ENCODE measurements at places on chromosomes 16 and 17.
A peak's percentile ranks its signal among the peaks of the same experiment; 100 is the strongest.

DNA sequence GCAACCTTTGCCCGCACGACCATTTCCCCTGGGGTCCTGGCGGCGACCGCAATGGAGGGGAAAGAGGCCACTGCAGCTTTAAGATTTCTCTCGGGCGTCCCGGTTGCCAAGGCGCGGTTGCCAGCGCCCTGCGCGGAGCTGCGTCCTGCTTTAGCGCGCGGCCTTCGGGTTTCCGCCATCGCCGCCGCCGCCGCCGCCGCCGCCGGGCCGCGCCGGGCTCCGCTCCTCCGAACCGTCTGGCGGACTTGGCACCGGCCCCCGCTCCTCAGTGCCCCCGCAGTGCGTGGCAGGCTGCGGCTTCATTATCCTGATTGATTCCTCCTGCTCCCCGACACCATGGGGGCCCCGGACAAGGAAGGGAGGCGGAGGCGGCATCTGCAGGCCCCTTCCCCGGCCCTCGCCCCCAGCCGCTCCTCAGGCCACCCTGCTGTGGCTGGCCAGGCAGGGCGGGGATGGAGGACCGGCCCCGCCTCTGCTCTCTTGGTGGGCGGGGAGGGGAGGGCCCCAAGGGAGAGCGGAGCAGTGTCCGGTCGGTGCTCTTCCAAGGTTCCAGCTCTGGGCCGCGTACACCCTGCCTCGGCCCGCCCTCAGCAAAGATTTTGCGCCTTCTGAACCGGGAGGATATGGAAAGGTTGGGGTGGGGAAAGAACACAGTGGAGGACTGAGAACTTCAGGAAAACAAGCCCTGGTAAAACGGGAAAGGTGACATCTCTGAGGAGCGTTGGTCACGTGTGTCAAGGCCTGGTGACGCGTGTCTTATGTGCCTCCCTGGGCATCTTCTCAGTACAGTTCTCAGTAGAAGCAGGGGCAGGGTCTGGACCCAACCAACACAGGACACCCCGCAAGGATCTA is 34.0 kb downstream of the NEUROD2 start:
- peak; percentile 43 for DNase-seq

- no peak for DNase-seq
Measured at GRCh38 chr16:1965396-1966001, 873 bp upstream of the RPS2 start.

DNA sequence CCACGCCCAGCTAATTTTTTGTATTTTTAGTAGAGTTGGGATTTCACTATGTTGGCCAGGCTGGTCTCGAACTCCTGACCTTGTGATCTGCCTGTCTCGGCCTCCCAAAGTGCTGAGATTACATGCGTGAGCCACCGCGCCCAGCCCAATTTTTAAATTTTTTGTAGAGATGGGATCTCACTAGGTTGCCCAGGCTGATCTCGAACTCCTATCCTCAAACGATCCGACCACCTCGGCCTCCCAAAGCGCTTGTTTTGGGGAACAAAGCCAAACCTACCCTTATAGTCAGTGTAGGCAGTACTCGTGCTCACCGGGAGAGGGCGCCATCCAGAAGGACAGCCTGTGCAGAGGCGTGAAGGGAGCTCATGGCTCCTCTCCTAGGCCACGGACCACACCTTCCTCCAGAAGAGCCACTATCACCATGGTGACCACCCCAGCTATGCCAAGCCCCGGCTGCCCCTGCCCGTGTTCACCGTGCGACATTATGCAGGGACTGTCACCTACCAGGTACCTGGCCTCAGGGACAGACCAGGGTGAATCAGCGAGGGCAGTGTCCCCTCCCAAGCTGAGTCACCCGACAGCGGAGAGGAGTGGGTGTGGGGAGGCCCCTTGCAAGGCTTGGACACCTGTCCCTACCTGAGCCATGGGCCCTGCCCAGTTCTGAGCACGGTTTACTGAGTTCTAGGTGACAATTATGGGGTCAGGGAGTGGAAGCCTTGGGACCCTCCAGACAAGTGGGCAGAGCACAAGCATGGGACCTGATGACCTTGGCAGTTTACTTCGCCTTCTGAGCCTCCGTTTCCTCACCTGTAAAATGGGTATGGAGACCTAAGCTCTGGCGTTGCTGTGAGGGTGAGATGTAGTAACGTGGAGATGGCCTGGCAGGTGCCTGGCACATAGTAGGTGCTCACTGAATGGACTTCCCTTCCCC is 13.7 kb downstream of the MYO15B start:
- peak; percentile 68 for DNase-seq

DNA sequence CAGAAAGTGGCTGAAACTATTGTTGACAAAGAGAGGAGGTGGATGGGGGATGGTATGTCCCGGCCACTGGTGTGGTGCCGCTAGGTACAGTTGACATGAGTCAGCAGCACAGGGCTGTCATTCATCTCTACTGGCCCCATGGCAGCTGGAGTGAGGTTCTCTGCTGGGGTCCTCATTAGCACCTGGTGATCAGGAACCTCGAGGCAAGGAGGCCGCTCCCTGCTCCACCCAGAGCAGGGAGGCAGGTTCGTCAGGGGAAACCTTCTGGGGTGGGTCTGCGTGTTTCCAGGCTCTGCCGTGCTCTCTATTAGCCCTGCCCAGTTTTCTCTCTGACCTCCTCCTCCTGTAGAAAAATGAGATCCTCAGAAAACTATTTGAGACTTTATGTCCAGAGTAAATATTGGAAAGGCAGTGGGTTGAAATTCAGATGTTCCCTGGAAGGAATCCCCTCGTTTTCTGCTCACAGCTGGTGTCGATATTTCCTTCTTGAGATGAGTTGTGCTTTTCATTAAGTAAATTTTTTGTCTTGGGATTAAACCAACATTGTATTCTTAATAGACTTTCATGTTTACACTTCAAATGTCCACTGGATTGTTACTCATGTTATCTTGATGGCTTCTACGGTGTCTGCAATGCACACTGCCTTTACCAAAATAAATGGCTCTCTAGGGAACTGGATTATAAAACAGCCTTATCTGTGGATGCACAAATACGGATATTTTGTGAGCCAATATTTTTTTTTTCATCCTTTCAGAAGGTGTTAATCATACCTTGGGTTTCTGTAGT is 7.1 kb downstream of the NTN1 start:
- no peak for DNase-seq

- DNase-seq = no peak
Measured at GRCh38 chr17:6456321-6456720, 12.1 kb downstream of the PIMREG start.

DNA sequence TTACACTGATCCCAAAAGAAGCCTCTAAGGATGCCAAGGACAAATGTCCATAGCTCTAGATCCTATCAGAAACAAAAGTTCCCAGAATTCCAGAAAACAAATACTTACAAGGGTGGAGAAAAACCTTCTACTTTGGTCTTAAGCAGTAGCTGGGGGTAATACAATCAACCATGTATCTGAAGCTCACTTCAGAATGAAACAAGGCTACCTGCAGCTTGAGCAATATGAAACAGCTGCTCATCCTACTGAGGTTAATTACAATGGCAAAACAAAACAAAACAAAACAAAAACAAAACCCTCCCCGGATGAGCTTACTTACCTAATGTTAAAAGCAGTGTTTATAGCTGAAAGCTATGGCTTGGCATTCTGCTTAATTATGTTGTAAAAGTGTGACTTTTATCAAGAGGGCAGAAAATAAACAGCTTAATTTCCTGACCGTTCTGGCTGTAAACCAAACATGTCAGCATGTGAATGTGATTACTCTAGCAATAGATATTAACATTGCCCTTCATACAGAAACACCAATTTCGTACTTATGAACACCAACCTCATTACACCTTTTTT is 10.5 kb downstream of the PDZD9 start:
- no peak for DNase-seq

DNA sequence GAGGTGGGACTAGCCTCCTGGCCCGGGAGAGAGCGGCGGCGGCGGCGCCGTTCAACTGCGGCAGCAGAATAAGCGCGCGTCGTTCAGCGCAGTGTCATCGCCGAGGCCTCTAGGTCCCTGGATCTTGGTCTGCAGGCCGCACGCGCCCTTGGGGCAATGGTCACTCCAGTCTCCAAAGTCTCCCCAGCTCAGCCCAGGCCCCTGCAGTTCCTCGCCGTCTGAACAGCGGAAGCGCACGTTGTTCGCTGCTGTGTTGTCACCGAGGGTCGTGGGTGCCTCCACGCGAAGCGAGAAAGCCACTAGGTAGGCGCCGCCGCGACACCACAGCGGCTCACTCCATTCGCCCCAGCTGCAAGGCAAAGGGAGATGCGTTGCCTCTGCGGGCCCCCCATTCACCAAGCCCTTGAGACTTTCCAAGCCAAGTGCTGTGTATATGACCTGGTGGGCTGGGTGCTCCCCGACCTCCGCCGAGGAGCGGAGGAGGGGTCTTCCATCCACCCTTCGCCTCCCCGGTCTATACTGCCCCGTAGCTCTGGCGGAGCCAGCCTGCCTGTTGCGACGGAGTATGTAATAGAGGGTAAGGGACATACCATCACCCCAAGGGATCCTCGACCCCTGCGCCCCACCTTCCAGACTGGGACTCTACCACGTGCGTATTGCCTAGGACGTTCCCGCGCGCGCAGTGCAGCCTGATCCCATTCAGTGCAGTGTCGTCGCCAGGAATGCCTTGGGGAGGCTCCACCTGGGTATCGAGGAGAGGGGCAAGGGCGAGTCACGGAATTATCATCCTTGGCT is 656 bp downstream of the VMO1 start:
- no peak for DNase-seq

DNA sequence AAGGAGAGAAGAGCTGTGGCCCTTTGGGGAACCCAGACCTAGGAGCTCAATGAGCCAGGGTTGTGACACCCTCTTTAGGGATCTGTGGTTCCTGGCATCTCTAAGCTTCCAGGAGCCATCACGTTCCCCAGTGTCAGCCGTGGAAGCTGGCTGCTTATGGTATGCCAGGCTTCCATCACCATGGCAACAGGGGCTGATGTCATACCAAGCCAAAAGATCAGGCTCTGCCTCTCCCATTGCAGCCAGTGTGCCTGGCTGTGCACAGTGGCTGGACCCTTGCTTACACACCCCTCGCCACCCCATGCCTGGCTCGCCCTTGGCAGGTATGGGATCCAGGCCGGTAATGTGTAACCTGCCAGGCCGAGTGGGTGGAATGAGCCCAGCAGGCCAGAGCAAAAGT is 91.1 kb downstream of the SSH2 start:
- no peak for DNase-seq

- DNase-seq = no peak
Measured at GRCh38 chr17:65473985-65474384, 87.5 kb downstream of the AXIN2 start.

DNA sequence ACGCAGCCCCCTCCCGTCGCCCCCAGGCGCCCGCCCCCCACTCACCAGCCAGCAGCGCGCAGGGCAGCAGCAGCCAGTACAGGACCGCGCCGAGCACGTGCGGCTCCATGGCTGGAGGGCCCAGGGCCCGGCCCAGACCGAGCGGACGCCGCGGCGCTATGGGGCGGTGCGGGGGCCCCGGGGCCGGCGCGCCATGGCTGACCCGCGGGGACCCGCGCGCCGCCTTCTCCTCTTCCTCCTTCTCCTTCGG is 239 bp downstream of the PIEZO1 start:
- DNase-seq = no peak

GRCh38 chr16:30429418-30429677 is 482 bp downstream of the DCTPP1 start:
- no peak for DNase-seq

DNA sequence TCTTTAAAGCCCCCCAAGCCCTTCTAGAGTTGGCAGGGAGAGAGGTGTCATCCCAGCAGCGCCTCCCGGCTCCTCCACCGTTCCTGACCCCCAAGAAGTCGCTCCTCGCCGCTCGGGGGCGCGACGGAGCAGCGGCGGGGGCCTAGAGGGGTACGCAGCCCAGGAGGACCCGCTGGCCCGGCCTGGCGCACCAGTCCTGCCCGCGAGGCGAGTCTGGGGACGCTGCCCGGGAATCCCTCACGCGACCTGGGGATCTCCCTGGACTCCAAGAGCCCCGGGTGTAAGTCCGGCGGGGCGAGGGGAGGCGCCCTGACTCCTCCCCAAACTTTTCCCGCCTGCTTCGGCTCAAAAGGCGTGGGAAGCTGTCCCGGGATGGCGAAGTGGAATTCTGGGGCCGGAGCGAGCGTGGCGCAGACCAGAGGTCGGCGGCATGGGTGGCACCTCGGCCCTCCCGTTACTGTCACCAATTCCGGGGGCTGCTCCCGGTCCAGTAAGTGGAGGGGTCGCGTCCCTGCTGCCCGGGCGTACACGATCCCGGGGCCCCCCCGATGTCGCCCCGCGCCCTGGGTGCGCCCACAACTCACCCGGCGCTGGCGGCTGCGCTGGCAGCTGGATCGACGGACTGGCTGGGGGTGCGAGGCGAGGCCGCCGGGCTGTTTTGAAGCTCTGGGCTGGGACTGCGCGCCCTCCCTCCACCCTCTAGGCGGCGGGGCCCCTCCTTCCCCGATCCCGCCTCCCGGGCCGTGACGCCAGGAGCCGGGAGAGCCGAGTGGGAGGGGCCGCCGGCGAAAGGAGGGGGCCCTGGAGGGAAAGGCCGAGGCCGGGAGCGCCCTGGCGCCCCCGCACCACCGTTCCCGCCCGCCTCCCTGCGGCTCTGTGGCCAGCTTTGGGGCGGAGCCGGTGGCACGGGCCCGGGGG is at the start of gene EMP2:
Gene EMP2 (minus strand): TSS at position 634 of the 918 bp plus-strand sequence. CDS start 32,981 bp downstream, outside the sequence.
- no peak for DNase-seq

GRCh38 chr17:39197380-39198185 is at the start of gene CACNB1:
Gene CACNB1, minus strand, starts transcription at chr17:39197669. Its CDS starts 174 bp downstream, at chr17:39197495.
- peak; percentile 74 for DNase-seq

GRCh38 chr17:17114592-17115225 is 72.5 kb downstream of the MPRIP start:
- no peak for DNase-seq

- no peak for DNase-seq
Measured at GRCh38 chr17:19390951-19391350, 4.0 kb upstream of the MFAP4 start.

GRCh38 chr17:81535007-81535328 is 6.8 kb downstream of the FSCN2 start:
- DNase-seq = no peak

DNA sequence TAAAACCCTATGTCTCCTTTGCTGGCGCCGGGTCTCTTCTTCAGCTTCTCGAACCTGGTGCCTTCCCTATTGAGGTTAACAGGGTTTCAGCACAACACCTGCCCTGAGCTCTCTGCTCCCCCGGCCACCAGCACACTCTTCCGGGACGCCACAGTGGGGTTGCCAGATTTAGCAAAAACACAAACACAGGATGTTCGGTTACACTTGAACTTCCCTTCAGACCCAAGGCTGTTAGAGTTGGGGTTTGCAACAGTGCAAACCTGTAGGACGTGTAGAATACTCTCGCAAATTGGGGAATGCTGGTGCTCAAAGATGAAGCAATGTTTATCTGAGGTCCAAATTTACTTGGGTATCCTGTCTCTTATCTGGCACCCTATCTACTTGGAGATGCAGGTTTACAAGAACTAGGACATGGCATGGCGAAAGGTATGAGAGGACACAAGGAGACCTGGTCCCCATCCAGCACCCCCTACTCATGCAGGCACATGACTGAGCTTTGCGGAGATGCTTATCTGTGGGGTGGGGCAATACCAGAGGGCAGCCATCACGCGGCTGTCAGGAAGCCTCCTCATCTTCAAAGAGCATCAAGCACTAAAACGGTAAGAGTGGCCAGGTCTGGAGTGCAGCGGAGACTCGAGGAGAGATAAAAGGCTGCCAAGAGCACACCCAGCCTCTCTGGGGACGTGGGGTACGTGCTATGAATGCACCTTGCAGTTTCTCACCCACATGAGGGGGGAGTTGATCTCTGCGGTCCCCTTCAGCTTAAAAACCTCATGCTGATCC is 52.8 kb downstream of the SDK2 start:
- DNase-seq = peak; percentile 81

- no peak for DNase-seq
Measured at GRCh38 chr17:76238847-76239537, 1.3 kb downstream of the RNF157 start.
